Kasumi-1 (cell line): ENCODE measurements at places on chromosomes 6 and 20.

GRCh38 chr20:63484236-63484635 lies 11.8 kb upstream of the KCNQ2 start:
- no peak for DNase-seq

DNA sequence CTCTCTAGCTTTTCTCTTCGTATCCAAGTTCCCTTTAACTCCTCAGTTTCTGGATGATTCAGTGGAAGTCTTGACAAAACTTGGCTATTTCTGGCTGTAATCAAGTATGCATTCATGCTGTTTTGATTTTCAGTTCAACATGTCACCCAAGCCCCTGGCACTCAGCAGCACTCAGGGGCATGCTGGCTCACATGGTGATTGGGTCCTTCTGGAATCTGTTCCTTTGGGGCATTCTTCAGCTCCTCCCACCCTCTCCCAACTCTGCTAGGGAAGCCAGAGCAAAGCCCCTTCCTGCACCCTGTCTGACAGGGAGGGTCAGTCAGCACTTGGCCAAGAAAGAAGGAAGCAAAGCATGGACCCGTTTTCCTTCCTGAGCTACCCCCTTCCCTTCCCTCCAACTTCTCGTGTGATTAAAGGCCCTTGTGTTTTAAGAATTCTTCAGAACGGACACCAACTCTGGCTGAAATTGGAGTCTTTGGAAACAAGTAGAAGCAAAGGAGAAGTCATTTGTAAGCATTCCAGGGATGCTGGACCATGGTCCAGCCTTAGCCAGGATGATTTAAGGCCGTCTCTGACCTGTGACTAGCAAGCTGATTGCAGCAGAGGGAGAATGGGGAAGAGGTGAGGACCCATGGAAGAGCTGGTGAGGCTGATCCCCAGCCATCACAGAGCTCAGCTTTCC lies 7.1 kb downstream of the PLEKHG1 start:
- no peak for DNase-seq

DNA sequence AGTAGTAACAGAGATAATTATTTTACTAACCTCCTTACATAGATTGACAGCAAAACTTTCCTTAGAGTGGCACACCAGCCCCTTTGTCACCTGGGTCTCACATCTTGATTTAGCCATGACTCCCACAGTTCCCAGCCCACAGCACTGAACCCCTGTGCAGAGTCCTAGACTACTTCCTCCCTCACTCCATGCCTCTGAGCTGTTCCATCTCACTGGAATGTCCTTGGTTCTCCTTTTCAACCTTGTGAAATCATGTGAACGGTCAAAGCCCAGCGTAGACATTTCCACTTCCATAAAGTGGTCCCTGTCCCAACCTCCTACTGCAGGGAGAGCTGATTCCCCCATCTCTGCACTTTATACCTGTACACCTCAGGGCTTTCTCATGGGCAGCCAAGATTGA lies 19.7 kb downstream of the CGA start:
- no peak for DNase-seq

- DNase-seq = no peak
Observed at GRCh38 chr6:28357036-28357435, 7.3 kb downstream of the ZKSCAN3 start.

- no peak for DNase-seq
Observed at GRCh38 chr6:35312076-35312800, 14.6 kb downstream of the DEF6 start.
